ENCODE measurements at places on chromosomes 2 and 18. TPM values are rescaled to one million over a fixed set of nuclear protein-coding genes. Genes with fewer than 3 reads are reported as not detected.

The PAX3 gene
- not detected for total RNA-seq

The DQX1 gene
- total RNA-seq = not detected

The MAP3K19 gene
- total RNA-seq = not detected

The GPR55 gene
- not detected for total RNA-seq

The NFATC1 gene
- total RNA-seq = 17.2 TPM

The SERPINB7 gene
- not detected for total RNA-seq

The NDUFS1 gene
- 69.3 TPM for total RNA-seq

The TEKT4 gene
- total RNA-seq = not detected

The GREB1L gene
- total RNA-seq = 32.1 TPM

The LYPD6B gene
- not detected for total RNA-seq

The CPS1 gene
- 6.6 TPM for total RNA-seq

The KYNU gene
- total RNA-seq = 3.4 TPM

The CD302 gene
- 270 TPM for total RNA-seq

The SH3RF3 gene
- 10.0 TPM for total RNA-seq

The NXPH2 gene
- not detected for total RNA-seq

The COL3A1 gene
- total RNA-seq = 286 TPM

The EN1 gene
- total RNA-seq = 0.88 TPM

The TIA1 gene
- 75.2 TPM for total RNA-seq

The CCDC68 gene
- total RNA-seq = 15.2 TPM

The FAM110C gene
- total RNA-seq = 0.82 TPM

The SPHKAP gene
- not detected for total RNA-seq

The GCG gene
- total RNA-seq = not detected

The ERFE gene
- 0.85 TPM for total RNA-seq

The TRABD2A gene
- total RNA-seq = 2.4 TPM

The PLCD4 gene
- total RNA-seq = 2.6 TPM
